Stomach (tissue), 19 donors: ENCODE measurements at places on chromosomes 1 and 21. TPM values are rescaled to one million over a fixed set of nuclear protein-coding genes. Genes with fewer than 3 reads are reported as not detected.

- no peak for DNase-seq
These were observed 130.6 kb downstream of the AKT3 start for GRCh38 chr1:243719476-243719875.

GRCh38 chr1:47104816-47105215 lies 32.4 kb upstream of the CYP4A22 start:
- no peak for DNase-seq

DNA sequence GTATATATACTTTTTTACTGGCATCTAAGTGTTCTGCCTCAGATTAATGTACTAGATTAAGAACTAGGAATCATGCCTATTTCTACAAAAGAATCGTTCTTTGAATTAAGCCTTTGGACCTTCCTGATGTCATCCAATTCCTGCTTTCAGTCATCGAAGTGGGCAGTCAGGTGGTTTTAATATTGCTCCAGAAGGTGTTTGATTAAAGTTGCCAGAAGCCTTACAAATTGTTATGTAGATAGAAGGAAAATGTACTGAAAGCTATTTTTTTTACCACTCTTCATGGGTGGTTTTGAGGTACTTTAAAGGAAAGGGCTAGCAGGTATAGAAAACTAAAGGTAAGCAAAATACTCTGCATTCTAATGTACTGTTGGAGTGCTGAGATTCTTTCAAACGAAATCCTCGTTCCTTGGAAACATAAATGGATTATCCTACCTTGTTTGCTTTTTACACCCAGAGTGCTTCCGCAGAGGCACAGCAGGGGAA lies 716 bp downstream of the CTBS start:
- DNase-seq = peak; percentile 39

GRCh38 chr1:214018386-214019268 lies 30.9 kb downstream of the PROX1 start:
- DNase-seq = peak; percentile 16

DNA sequence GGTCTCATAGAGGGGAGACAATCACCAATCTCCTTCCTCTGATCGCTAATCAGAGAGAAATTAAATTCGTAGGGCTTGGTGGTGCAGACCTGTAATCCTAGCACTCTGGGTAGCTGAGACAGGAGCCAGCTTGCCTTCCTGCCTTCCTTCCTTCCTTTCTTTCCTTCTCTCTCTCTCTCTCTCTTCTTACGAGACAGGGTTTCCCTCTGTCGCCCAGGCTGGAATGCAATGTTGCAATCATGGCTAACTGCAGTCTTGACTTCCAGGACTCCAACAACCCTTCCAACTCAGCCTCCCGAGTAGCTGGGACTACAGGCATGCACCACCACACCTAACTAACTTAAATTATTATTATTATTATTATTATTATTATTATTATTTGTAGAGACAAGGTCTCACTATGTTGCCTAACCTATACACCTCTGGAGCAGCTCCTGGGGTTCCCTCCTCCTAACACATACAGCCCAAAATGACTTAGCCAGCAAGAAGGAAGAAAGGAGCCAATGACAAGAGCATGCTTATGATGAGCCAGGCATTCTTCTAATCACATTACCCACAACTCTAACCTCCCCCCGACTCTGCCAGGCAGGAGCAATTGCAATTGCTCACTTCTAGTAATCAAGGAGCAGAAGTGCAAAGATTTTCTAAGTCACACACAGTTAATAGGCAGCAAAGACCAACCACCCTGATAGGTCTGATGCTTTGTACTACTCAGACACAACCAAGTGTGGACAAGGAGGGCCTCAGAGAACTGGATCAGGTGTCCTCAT lies 105.4 kb upstream of the F3 start:
- no peak for DNase-seq

DNA sequence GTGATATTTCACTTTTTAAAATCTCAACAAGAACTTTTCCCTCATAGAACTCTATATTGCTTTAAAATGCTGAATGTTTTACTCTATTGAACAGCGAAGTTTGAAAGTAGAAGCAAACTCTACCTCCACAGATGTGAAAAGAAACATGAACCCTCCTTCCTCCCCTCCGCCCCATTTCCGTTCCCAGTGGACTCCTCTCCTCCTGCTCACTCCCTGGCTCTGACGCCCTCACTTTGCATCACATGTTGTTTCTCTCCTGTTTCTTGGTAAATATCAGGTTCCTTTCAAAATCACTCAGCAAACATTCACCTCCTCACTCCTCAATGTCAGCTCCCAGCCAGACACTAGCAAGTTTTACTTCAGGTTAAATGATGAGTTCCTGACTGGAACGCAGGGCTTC lies 34.6 kb downstream of the KCNH1 start:
- no peak for DNase-seq

DNA sequence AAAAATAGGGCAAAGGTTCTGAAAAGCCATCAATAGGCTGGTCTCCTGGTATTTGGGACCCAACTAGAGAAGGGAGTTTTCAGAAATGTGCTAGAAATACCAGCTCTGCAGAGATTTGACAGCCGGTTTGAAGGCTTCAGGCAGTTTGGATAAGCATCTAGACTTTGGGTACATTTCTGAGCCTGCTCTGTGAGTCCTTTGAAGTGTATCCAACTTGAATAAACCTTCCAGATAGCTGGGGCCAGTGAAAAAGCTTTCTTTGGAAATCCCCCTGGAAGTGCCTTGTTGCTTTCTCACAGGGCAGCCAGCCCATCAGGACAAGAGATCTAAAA lies 6.4 kb upstream of the PEF1 start:
- DNase-seq = no peak

DNA sequence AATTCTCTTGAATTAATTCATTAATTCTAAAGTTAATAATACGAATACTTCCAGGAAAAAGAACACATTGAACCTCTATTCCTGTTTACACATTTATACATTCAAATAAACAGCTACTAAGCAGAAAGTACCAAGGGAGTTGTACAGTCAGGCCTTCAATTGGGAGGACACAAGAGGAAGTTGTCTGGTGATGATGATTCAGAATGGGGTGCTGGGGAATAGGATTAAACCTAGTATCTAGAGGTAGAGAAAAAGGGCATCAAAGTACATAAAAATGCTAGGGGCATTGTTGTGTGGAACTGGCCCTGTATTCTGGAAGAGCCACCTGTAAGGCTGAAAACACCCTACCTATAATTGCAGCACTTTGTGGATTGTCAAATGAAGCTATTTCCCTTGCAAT lies 71.7 kb upstream of the MROH9 start:
- no peak for DNase-seq

DNA sequence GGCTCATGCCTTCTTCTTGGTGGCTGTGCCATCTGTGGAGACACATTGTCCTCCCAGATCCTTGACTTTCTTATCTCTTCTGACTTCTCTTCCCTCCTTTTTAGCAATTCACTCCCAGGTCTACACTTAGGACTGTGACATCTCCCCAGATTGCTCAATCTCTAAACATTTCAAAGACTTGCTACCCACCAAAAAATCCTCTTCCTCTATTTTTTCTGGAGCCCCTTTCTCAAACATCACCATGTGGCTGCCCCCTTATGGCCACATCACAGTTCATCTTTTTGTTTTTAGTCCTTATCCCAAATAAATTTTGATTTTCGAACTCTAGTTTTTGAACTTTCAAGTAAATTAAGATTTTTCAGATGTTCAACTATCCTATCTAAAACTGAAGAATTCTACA lies 148.6 kb upstream of the HOOK1 start:
- DNase-seq = no peak

Gene TSTD1
- not detected for total RNA-seq

Gene CD48
- total RNA-seq = 0.58 TPM

Gene HMCN1
- 0.58 TPM for total RNA-seq

Gene APH1A
- 25.8 TPM for total RNA-seq

Gene LHX8
- not detected for total RNA-seq
